HT1080 (cell line): ENCODE measurements at places on chromosomes 11 and 22. TPM values are rescaled to one million over a fixed set of nuclear protein-coding genes. Genes with fewer than 3 reads are reported as not detected.

- no peak for DNase-seq
Measured at GRCh38 chr11:35477901-35478300, 47.5 kb downstream of the PAMR1 start.

DNA sequence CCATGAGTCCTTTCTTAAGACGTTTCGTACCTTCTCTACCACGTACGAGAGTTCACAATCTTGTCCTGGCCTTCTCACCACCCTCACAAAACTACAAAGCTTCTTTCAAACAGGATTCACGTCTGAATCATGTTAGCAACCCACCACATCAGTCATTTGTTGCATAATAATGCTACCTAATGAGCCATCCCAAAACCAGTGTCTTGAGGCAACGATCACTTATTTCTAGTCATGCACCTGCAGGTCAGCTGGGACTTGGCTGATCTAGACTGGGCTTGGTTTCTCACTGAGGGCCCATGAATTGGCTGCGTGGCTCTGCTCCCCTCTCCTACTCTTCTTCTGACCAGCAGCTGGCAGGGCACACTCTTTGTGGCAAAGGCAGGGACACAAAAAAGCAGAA, 28.3 kb downstream of the LARGE1 start:
- DNase-seq: no peak

DNA sequence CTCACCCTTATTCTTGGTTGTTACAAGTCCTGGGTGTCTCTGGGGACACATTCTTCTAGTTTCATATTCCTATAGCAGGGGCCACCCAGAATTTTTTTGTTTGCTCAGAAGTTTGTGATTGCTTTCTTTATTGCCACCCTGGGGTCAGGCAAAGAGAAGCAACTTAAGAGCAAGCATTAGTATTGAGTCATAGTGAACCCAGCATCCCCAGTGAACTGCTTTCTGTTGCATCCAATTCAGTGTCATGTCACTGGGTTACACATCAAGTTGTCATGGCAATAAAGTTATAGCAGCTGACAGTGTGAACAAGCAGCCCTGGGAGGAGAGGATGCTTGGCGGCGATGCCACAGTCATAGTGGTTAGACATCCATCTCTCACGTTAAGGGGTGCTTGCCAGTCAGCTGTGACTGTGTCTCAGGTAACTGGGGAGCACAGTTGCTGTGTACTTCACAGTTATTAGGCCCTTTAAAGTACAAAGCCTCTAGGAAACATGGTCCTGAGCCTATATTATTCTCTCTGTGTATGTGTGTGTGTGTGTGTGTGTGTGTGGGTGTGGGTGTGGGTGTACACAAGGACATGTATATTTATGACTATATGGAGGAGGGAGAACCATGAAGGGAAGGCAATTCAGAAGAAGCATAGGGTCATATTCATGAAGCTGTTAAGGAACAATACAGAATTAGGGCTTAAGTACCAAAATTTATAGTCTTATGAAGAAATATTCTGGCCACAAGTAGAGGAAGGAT, 52.5 kb downstream of the TRIM44 start:
- peak; percentile 44 for DNase-seq

DNA sequence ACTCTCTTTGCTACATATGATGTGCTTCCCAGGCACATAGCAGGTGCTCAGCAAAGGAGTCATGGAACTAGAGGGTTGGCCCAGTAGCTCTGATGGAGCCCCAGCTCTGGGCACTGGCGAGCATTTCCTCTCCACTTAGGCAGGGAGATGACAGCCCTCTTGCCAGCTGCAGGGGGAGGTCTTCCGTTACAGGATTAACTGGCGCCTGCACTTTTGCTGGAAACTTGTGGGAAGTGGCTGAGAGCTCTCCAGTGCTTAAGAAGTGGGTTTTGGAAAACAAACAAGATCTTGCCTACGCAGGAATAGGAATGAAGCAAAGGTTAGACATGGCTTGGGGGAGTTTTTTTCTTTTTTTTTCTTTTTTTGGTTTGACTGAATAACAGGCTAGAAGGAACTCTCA, 75.5 kb downstream of the MICAL2 start:
- peak; percentile 52 for DNase-seq

DNA sequence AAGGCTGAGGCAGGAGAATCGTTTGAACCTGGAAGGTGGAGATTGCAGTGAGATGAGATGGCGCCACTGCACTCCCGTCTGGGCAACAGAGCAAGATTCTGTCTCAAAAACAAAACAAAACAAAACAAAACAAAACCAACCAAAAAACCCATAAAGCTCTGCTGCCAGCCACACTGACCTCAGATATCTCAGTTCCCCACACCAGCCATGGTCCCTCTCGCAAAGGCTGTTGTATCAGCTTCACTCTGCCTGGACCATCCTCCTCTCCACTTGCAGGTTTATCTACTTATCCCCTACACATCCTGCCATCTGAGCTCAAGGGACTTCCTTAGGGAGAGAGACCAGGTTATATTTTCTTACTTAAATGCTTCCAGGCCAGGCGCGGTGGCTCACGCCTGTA, 11.1 kb downstream of the BACE1-AS start:
- no peak for DNase-seq

GRCh38 chr22:46335201-46336118, at the start of gene TRMU:
TRMU (plus strand) TSS chr22:46335714; CDS start chr22:46335765, 51 bp downstream.
- DNase-seq: peak; percentile 84

- no peak for DNase-seq
Measured at GRCh38 chr11:17076517-17077239, 789 bp downstream of the RPS13 start.

DNA sequence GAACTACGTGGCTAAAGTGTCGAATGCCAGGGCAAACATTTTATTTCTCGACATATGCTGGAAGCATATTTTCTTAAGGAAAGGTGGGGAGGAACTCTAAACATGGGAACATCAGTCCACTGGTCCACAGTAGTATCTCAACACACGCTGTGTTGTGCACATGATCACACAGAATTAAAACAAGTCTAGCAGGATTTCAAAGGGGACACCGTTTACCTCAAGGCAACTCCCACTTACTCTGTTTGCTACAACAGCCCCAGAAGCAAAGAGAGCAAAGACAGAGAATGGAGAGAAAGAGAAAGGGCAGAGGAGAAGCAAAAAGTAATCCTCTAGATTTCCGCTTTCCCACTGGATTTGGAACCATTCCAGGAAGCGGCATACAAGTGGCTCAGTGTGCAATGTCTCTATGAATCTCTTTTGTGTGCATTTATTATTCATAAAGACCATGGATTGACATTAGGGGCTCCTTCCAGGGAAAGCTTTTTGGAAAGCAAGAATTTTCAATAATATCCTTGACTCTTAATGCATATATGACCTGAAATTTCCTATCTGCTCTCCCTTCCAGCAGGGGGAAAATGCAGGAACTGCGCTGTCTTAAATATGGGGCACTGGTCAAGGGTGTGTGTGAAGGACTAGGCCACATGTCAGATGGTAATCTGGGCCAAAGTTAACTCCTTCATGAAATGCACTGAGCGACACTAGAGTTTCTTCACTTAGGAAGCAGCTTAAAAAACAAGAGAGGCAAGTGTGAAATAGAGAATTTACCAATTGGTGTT, 34.8 kb upstream of the CCDC34 start:
- DNase-seq: no peak

DNA sequence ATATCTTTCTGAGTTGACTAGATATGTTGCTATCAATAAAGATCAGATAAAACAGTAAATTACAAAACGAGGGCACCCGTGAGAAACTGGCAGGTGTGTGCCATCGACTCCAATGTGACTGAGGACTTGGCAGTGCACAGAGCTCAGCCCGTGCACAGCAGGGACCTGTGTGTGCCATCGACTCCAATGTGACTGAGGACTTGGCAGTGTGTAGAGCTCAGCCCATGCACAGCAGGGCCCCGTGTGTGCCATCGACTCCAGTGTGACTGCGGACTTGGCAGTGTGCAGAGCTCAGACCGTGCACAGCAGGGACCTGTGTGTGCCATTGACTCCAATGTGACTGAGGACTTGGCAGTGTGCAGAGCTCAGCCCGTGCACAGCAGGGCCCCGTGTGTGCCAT, 347.2 kb upstream of the B3GAT1 start:
- DNase-seq: no peak

DNA sequence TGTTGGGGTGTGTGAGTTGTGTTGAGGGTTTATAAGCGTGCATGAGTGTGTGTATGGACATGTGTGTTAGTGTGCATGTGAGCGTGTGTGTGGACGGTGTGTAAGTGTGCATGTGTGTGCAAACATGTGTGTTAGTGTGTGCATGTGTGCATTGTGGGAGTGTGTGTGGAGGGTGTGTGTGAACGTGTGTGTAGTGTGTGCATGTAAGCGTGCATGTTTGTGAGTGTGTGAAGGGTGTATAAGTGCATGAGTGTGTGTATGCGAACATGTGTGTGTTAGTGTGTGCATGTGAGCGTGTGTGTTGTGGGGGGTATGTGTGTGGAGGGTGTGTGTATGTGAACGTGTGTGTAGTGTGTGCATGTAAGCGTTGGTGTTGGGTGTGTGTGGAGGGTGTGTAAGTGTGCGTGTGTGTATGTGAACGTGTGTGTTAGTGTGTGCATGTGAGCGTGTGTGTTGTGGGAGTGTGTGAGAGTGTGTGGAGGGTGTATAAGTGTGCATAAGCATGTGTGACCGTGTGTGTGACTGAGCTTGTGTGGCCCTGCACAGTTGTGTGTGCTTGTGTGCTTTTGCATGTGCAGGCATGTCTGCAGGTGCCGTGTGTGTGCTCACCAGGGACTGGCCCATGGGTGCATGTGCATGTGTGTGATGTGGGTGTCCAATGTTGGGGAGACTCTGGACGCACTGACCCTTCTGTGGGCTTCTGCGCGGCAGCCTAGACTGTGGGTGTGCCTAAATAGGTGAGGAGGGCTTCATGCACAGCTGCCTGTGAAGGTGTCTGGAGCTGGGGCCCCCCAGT, 866.2 kb downstream of the TBC1D22A start:
- DNase-seq: no peak

- DNase-seq: no peak
Measured at GRCh38 chr11:62030071-62030684, 62.7 kb upstream of the FTH1 start.

DNA sequence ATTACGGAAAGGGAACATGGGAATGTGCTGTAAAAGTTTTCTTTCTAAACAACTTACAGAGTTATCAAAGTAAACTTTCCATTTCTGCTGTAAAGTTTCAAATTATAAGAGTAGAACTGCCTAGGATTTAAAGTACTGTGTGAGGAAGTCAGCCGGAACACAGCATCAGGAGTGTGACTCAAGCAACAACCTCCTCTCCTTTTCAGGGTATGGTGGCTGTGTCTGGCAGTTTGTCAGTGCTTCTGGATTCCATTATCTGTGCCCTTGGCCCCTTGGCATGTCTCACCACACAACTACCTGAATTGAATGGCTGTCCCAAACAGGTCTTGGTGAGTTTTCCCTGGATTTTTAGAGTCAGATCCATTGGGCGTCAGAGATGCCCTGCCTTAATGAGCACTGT, 6.9 kb upstream of the TOM1 start:
- no peak for DNase-seq

GRCh38 chr11:1236316-1237127, 13.7 kb downstream of the MUC5B start:
- DNase-seq: no peak

GRCh38 chr11:85756401-85757200, 54.3 kb downstream of the SYTL2 start:
- DNase-seq: peak; percentile 41

- no peak for DNase-seq
Measured at GRCh38 chr11:123901867-123902266, at the start of gene OR8D4. OR8D4 (plus strand) TSS chr11:123902167; CDS start chr11:123906432, 4,265 bp downstream.

DNA sequence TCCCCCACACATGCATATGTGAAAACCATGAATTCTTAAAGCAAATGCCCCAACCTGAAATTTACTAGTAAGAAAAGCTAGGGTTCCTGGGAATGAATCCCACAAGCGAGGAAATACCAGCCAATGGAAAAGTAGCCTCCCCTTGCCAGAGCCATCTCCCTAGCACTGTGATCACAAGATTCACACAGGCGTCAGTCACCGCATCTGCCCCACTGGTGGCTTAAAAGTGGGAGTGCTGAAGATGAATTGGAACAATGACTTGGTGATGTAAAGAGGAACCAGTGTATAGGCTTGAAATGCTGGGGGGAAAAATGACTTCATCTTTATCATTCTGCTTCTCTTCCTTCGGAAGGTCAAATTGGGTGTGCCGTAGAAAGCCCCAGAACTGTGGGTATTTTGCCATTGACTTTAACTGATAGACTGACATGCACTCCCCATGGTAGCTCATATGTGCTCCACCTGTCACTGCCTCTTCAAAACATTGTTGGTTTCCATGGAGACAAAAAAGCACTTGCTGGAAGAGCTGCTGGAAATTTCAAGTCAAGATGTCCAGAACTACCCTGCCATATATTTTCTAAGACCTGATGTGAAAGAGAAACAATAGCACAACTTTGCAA, 19.2 kb upstream of the ASPHD2 start:
- DNase-seq: no peak

DNA sequence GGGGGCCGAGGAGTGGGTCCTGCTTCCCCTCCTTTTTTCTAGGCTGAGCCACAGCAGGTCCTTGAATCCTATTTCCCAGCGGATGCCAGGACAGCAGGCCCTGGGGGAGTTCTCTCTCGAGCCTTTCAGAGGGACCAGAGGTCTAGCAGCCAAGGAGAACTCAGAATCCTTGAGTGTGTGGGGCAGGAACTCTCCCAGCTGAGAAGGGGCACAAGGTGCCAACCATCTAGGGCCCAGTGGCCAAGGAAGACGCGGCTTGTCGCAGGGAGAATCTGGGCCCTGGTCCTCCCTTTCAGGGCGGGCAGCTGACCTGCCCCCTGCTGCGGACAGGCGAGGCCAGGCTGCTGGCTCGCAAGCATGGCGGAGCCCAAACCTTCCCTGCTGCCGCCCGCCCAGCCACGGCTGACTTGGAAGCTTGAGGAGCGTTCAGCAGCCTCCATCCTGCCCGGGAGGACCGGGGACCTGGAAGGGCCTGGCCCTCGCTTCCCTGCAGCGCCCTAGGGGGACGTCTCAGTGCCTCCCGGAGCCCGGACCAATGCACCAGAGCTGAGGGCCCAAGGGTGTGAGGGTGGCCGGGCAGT, 972 bp upstream of the TSSC4 start:
- DNase-seq: no peak

DNA sequence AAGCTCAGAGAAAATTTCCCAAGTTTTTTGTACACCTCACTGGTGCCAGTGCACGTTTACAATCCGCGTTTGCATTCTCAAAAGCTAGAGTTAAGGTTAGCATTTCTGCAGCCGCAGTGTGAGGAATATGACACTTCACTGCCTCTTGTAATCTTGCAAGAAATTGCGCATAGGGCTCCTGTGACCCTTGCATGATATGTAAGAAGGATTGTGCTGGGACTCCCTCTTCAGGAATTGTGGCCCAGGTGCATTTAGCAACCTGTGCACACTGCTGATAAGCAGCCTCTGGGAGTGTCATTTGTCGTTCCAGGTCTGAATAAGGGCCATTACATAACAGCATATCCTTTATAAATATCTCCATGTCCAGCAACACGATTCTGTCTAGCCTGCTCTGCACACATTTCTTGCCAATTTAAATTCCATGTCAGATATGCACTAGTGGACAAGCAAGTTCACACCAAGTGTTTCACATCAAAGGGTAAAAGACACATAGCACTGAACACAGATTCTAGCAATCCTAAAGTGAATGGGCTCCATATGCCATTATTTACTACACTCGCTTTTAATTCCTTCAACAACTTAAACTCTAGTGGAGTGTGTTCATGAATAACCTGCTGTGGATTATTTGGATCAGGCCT, 69.2 kb upstream of the INCENP start:
- DNase-seq: peak; percentile 59

Gene OR52I1
- not detected in 2 replicates for total RNA-seq

Gene KRTAP5-7
- not detected in 2 replicates for total RNA-seq

Gene RBFOX2
- 87.3 and 97.4 TPM in 2 replicates for total RNA-seq

Gene CCDC157
- total RNA-seq: 2.8 and 3.1 TPM in 2 replicates

Gene FOLH1
- total RNA-seq: 0.20 and 0.40 TPM in 2 replicates

Gene PHOX2A
- not detected in 2 replicates for total RNA-seq

Gene LRRC4C
- not detected in 2 replicates for total RNA-seq

Gene CECR2
- 0.02 TPM in 1 of 2 replicates, not detected in the other for total RNA-seq

Gene GRK2
- 42.6 and 51.5 TPM in 2 replicates for total RNA-seq

Gene ARHGAP20
- 0.11 and 0.17 TPM in 2 replicates for total RNA-seq
